Chondrocyte (in vitro differentiated cells): ENCODE measurements at places on chromosomes 1 and 21. TPM values are rescaled to one million over a fixed set of nuclear protein-coding genes. Genes with fewer than 3 reads are reported as not detected.

DNA sequence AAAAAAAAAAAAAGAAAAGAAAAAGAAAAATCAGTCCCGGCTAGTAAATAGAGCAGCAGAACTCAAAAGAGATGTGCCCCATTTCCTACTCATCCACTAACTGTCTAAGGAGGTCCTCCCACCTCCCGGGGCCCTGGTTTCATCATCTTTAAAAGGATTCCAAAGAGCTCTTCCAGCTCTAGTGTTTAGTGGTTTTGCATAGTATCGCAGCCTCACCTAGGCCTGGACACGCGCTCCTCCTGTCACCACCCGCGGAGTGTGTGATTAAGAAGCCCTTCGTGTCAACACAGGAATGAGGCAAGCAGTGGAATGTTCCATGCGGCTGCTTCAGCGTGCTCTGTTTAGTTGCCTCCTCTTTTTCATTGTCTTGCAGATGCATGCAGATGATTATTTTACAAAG lies 49.0 kb downstream of the LBR start:
- H3K4me3 ChIP-seq = no peak overlapping the region
- no peaks in the 10 kb centered on the region for H3K27me3 ChIP-seq
- peaks cover 2% of the 10 kb centered on the region for H3K36me3 ChIP-seq
- no peak for DNase-seq
- H3K27ac ChIP-seq = no peak overlapping the region
- H3K4me1 ChIP-seq = peaks cover 3% of the 10 kb centered on the region

GRCh38 chr1:160362168-160362957 lies 4.5 kb upstream of the NHLH1 start:
- H3K27ac ChIP-seq = peak overlapping the region; percentile 81
- no peaks in the 10 kb centered on the region for H3K27me3 ChIP-seq
- no peak overlapping the region for H3K4me3 ChIP-seq
- DNase-seq = no peak
- H3K36me3 ChIP-seq = peaks cover 26% of the 10 kb centered on the region

DNA sequence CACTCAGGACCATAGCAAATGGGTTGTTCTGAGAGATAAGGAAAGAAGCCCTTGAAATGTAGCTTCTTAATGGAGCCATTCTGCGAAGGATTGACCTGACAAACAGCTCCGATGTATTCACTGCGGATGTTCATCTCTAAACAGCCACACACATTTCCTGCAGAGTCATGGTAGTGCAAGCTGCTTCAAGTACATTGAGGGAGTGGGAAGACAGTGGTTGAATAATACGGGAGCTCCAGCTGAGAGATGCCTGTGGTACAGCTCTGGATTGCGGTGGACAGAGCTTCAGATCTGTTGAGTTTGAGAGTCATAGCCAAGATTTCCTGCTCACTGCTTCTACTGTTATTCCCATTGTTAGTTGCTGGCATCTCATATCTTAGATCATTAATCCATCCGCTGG lies 86.6 kb downstream of the ZBTB18 start:
- no peak for DNase-seq
- H3K27me3 ChIP-seq = no peaks in the 10 kb centered on the region
- no peaks in the 10 kb centered on the region for H3K36me3 ChIP-seq

- peak overlapping the region; percentile 99 for H3K27ac ChIP-seq
- peak overlapping the region; percentile 91 for H3K4me3 ChIP-seq
- no peaks in the 10 kb centered on the region for H3K27me3 ChIP-seq
- H3K36me3 ChIP-seq = no peaks in the 10 kb centered on the region
- DNase-seq = no peak
Measured at GRCh38 chr1:248872752-248873408, 14.0 kb upstream of the ZNF692 start.

- peaks cover 6% of the 10 kb centered on the region for H3K36me3 ChIP-seq
- no peak overlapping the region for H3K27ac ChIP-seq
- no peaks in the 10 kb centered on the region for H3K4me1 ChIP-seq
- DNase-seq = no peak
- peaks cover 20% of the 10 kb centered on the region for H3K27me3 ChIP-seq
- H3K4me3 ChIP-seq = no peak overlapping the region
Measured at GRCh38 chr21:45588086-45588825, 46.0 kb upstream of the SLC19A1 start.

DNA sequence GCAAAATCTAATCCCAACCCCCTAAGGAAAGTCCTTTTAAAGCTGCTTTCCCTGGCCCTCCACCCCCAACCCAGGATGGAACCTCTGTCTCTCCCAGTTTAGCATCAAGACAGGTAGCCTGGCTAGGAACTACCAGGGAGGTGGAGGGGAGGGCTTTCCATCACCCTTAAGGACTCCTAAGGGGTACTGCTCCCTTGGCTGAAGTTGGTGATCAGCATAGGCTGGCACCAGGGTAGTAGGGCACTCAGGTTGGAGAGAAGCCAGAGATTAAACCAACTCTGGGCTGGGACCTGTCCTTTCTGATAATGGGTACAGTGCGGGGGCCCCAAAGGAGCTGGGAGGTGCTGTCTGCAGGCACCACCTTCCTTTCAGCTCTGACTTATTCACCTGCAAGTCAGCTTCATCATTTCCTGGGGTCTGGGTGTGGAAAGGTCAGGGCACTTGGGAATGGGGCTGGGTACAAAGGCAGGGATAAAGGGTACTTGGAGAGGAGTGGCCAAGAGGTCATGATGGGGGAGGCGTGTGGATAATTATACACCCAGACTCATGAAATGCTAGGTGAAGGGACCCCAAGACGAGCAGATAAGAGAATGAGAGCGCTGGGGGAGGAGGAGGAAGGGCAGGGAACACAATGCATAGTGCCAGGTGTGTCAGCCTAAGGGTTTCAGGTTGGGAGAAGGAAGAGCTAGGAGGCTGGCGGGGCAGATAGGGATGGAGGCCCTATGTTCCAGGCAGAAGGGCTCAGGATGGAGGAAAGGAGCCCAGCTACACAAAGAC lies 1.2 kb downstream of the ARHGEF2 start:
- H3K27me3 ChIP-seq = no peaks in the 10 kb centered on the region
- H3K4me1 ChIP-seq = peaks cover 89% of the 10 kb centered on the region
- DNase-seq = no peak
- H3K27ac ChIP-seq = peak overlapping the region; percentile 100
- H3K4me3 ChIP-seq = peak overlapping the region; percentile 95

- H3K27me3 ChIP-seq = no peaks in the 10 kb centered on the region
- no peak overlapping the region for H3K4me3 ChIP-seq
- peaks cover 36% of the 10 kb centered on the region for H3K4me1 ChIP-seq
- no peak for DNase-seq
Measured at GRCh38 chr21:43321611-43322010, 105.3 kb downstream of the SIK1 start.

GRCh38 chr1:175099916-175100315 lies 32.3 kb downstream of the TNN start:
- no peaks in the 10 kb centered on the region for H3K36me3 ChIP-seq
- no peak for DNase-seq
- H3K27me3 ChIP-seq = no peaks in the 10 kb centered on the region
- no peaks in the 10 kb centered on the region for H3K4me1 ChIP-seq
- no peak overlapping the region for H3K4me3 ChIP-seq

DNA sequence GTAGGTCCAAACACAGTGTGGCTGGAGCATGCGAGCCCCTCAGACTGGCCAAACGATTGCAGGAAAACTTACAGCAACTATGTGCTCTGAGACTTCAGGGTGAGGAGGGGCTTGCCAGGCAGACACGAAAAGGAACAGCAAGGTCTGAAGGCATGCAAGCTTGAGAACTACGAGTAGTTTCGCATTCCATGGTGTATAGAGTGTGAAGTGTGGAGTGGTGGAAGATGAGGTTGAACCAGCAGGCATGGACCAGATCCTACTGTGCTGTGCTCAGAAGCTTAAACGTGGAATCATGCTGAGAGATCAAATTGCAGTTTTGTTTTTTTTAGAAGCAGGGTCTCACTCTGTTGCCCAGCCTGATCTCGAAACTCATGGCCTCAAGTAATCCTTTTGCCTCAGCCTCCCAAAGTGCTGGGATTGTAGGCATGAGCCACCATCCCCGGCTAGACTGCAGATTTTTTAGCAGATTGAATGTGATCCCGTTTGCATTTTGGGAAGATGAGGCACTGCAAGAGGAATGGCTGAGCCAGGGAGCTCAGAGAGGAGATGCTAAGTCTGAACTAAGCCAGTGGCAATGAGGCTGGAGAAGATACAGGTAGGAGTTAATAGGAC lies 5.1 kb upstream of the TFAP2E start:
- H3K27me3 ChIP-seq = peaks cover 22% of the 10 kb centered on the region
- no peak overlapping the region for H3K4me3 ChIP-seq
- DNase-seq = peak; percentile 34
- H3K27ac ChIP-seq = no peak overlapping the region

DNA sequence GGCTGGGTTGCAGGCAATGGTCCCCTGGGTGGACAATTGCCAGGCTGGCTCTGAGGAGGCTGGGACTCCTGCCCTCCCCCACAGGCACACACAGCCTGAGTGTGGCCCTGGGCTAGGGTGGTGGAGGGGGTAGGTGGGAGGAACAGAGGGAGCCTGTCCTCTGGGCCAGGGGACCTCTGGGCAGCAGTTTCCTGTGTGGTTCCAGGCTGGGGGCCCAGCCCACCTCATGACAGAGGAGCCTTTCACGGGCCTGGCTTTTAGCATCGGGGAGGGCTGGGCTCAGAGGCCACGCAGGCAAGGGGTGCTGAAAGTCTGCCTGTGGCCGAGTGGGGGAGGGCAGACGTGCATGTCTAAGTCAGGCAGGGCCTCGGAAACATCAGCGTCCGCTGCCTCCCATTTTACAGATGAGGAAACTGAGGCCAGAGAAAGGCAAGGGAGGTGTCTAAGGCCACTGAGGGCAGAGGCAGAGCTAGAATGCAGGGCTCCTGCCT lies 7.0 kb downstream of the EXTL1 start:
- no peaks in the 10 kb centered on the region for H3K27me3 ChIP-seq
- no peak for DNase-seq
- H3K4me3 ChIP-seq = no peak overlapping the region
- no peak overlapping the region for H3K27ac ChIP-seq

DNA sequence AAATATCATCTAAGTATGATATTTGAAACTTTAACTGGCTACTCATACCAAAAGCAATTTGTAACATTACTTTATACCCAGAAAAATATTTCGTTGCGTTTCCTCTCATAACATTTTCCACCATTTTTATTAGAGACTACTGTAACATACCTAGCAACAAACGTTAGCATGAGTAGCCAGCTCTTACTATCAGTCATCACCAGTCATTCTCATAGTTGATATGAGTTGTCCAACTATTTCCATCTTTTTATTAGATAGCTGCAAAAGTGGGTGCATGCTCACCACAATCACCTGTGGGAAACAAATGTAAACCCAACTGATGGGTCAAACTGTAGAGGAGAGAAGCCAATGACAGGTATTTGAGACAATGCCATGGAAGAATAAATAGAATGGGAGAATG lies 114.6 kb downstream of the AKT3 start:
- no peak overlapping the region for H3K4me3 ChIP-seq
- H3K27me3 ChIP-seq = no peaks in the 10 kb centered on the region
- H3K4me1 ChIP-seq = peaks cover 29% of the 10 kb centered on the region
- H3K36me3 ChIP-seq = peaks cover 2% of the 10 kb centered on the region

DNA sequence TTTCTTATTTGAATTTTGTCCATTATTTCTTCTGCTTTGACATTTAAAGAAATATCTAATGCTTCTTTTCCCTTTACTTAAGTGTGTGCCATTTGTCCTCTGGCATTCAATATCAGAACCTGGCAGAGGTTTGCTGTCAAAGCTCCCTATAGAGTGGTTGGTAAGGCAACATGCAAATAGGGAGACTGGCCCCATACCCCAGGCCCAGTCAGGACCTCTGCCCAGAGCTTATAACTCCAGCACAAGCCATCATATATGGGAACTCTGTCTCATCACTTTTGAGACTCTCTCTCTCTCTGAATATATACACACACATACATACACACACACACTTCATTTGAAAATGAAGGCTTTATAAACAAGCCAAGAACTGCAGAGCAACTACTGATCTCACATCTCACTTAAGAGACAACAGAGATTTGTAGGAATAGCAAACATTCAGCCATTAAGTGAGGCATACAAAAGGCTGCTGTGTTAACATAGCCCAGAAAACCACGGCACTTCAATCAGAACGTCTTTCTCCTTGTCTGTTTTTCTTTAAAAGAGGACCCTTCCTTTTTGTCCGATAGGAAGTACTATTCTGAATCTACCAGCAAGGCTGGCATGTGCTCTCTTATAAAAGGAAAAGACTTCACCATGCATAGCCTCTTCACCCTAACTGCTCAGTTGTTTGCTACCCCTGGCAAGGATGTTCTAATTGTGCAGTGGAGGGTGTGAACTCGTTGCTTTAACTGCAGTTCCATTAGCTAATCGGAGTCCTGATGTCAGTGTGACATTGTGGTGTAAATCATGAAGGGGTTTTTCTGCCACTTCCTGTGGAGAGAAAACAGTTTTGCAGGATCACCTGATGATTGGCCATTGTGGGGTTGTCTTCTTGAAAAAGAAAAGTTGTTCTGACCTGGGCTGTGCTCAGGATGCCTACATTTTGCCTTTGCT lies 101.7 kb downstream of the NR5A2 start:
- no peak for DNase-seq
- no peak overlapping the region for H3K4me3 ChIP-seq
- no peaks in the 10 kb centered on the region for H3K4me1 ChIP-seq
- no peaks in the 10 kb centered on the region for H3K36me3 ChIP-seq
- no peak overlapping the region for H3K27ac ChIP-seq

DNA sequence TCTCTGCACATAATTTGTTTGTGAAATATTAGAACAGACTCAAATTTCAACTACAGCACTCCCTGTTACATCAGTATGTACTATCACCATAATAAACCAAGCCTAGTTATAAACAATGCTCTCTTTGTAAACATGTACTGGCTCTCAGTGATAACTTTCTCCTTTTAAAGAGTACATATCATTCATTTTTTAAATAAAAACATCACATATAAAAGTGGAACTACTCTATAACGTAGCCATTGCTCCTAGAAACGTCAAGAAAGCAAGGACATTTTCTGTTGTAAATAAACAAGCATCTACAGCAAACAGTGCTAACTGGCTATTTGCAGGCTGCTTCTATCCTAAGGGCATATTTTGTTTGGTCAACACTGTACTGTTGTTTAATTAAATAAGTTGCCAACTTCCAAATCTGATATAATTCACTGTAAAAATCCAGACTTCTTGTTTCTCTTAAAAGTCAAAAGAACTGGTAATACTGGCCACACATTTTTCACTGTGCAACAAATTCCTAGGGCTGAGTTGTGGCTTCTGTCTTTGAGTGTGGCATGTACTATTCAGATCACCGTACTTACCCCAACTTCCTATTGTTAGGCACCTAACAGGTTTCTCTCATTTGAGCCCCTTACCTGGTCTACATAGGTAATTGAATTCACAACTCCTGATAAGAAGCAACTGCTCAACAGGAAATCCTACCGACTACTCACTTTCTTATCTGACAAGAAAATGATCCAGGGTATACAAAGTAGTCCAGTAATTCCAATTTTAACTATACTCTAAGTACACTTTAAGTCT lies 111.9 kb downstream of the DENND1B start:
- DNase-seq = no peak
- H3K27ac ChIP-seq = peak overlapping the region; percentile 6
- no peaks in the 10 kb centered on the region for H3K36me3 ChIP-seq
- no peaks in the 10 kb centered on the region for H3K27me3 ChIP-seq

DNA sequence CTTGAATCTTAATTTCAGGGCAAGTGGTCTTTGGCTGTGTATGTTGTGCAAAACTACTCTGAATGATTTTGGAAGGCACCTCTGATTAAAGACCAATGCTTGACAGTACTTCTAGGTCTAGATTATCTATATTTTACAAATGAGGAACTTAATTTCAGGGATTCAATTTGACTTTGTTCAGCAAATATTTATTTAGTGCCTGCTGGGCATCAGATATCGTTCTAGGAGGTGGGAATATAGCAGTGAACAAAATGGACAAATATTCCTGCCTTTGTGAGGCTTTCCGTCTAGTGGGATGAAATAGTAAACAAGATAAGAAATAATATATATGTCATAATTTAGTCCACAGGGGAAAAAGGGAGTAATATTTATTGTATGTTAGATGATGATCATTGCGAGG lies 4.7 kb downstream of the ZNF326 start:
- H3K27ac ChIP-seq = no peak overlapping the region
- H3K36me3 ChIP-seq = no peaks in the 10 kb centered on the region
- no peaks in the 10 kb centered on the region for H3K27me3 ChIP-seq
- peaks cover 36% of the 10 kb centered on the region for H3K4me1 ChIP-seq
- no peak for DNase-seq

The VWA1 gene
- 12.5 to 27.2 TPM (median 24.3 TPM) in 3 replicates for total RNA-seq
